ENCODE measurements at places on chromosomes 11 and 22. TPM values are rescaled to one million over a fixed set of nuclear protein-coding genes. Genes with fewer than 3 reads are reported as not detected.

GRCh38 chr11:127274328-127274676 lies 273.7 kb upstream of the KIRREL3 start:
- DNase-seq = no peak

Gene SAMM50
- 80.0 TPM for polyA plus RNA-seq

Gene KIRREL3
- not detected for polyA plus RNA-seq

Gene TRPM5
- not detected for polyA plus RNA-seq

Gene RAPSN
- 37.6 TPM for polyA plus RNA-seq
